ENCODE measurements at places on chromosomes 7 and 10. TPM values are rescaled to one million over a fixed set of nuclear protein-coding genes. Genes with fewer than 3 reads are reported as not detected.

Gene SLC39A12
- not detected for total RNA-seq

Gene PSAP
- total RNA-seq: 424 TPM

Gene AASS
- 60.7 TPM for total RNA-seq

Gene CALCR
- 0.26 TPM for total RNA-seq

Gene FAM25C
- total RNA-seq: not detected

Gene PRRT4
- 1.4 TPM for total RNA-seq

Gene CRHR2
- 0.16 TPM for total RNA-seq

Gene AUTS2
- total RNA-seq: 87.7 TPM

Gene CYP2E1
- 1.1 TPM for total RNA-seq

Gene HOXA5
- total RNA-seq: 12.5 TPM

Gene ICA1
- total RNA-seq: 32.8 TPM

Gene C7orf57
- total RNA-seq: 0.21 TPM

Gene STAMBPL1
- 29.0 TPM for total RNA-seq

Gene TAS2R38
- not detected for total RNA-seq

Gene SOSTDC1
- 25.6 TPM for total RNA-seq

Gene WDFY4
- total RNA-seq: 4.9 TPM

Gene PNLIP
- total RNA-seq: not detected

Gene PNLIPRP2
- total RNA-seq: not detected

Gene RHOBTB1
- 45.8 TPM for total RNA-seq
